ENCODE measurements at places on chromosomes 13 and 19. TPM values are rescaled to one million over a fixed set of nuclear protein-coding genes. Genes with fewer than 3 reads are reported as not detected.

GRCh38 chr19:31339411-31339810, 9.8 kb downstream of the TSHZ3 start:
- no peak for DNase-seq

GRCh38 chr19:6772866-6773322, 386 bp downstream of the VAV1 start:
- no peak for DNase-seq

GRCh38 chr13:74620308-74620707, 486.1 kb upstream of the KLF12 start:
- no peak for DNase-seq

The NCCRP1 gene
- polyA plus RNA-seq, result 3.9 TPM

DNA sequence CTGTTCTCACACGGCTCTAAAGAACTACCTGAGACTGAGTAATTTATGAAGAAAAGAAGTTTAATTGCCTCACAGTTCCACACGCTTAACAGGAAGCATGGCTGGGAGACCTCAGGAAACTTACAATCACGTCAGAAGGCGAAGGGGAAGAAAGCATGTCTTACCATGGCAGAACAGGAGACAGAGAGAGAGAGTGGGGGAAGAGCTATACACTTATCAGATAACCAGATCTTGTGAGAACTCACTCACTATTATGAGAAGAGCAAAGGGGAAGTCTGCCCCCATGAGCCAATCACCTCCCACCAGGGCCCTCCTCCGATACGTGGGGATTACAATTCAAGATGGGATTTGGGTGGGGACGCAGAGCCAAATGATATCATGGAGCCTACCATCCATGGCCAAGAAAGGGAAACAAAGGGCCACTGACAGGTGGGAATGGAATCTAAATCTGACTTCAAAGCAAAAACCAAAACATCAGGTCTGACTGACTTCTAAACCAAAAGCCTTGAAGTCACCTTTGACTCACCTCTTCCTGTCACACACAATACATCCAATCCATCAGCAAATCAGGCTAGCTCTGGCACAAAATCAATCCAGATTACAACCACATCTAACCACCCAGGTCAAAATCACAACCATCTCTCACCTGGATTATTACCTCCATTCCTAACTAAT, 189.7 kb downstream of the ENOX1 start:
- DNase-seq, result no peak

DNA sequence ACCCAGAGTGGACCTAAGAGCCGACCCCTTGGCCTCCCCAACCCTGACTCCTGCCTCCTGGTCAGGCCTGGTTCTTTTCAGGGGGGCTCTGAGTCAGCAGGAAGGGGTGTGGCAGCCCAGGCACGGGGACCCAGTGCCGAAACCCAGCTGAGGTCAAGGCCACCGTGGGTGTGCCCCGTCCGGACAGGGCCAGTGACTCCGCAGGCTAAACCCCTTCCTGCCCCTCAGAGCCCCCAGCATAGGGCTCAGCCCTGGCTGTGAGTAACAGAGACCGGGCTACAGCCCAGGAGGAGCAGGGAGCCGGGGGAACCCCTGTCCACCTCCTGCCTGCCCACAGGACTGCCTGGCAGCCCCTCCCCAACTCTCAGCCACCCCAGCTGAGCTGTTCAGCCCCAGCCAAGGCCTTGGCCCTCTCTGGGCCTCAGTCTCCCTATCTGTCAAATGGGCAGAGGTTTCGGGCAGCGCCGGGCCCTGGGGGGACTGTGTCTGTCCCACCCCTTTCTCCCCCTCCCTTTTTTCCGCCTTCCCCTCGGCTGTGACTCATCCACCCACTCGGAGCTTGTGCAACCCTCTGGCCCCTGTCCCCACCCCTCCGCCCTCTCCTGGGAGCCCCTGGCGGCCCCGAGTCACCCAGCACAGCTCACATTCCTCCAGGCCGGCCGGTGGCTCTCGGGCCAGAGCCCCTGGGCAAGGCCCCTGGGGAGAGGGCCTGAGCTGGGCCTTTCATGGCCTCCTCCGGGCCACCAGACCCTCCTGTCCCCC, 8.6 kb downstream of the ZBTB7A start:
- no peak for DNase-seq

DNA sequence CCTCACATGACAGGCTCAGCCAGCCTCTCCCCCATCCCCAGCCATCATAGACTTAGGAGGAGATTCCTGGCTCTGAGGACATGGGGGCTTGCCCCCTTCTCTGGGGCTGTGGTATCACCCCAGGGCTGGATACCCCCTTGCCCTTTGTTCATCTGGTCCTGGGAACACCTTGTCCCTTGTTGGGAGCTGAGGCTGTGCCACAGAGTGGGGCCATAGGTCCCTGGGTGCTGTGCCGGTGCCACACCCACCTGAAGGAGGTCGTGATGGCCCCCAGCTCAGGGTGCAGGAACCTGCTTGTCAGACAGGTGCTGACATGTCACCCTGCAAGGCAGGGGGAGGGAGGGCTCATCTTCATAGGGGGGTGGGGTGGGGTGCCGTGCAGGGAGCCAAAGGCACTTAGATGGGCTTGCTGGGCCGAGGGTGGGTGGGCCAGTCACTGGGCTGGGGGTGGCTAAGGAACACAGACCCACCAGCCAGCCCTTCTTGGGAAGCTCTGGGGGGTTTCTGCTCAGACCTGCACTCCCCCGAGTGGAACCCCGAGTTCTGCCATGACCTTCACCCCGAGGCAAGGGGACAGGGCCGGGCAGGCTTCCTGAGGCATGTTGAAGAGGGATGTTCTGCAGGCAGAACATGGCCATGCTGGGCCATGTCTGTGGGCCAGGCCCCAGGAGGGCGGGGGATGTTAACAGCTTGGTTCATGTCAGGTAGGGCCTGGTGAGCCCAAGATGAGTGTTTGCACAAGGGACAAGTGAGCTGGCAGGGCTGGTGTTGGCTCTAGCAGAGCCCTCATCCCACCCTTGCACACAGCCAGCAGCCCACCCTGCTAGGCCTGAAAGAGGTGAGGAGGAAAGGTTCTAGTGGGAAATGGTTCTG, 28.0 kb downstream of the TSSK6 start:
- no peak for DNase-seq

DNA sequence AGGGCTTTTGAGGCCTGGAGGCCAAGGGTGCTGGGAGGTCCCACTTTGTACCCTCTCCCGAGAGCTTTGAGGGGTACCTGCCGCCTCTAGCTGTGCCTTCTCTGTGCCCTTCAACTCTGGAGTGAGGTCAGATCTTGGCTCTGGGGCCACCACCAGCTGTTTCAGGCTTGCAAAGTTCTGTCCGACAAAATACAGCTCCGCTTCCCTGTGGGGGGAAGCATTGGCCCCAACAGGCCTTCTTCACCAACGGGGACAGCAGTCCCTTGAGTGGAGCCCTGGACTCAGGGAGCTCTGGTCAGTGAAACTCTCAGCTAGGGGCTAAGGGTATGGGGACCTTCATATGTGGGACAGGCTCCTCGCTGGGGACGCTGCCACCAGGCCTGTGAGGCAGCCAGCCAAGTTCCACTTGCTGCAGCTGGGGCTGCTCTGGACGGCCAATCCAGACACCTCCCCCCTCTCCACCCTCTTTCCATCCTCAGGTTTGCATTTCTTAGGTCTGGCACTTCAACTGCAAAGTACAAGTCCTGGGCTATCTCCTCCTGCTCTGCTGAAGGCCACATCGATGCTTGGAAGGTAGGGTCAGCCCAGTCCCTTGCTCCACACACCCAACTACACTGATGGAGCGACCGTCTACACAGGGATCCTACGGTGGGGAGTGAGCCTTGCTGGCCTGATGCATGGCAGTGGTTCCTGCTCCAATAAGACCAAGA, 46.8 kb downstream of the C13orf46 start:
- DNase-seq, result no peak

DNA sequence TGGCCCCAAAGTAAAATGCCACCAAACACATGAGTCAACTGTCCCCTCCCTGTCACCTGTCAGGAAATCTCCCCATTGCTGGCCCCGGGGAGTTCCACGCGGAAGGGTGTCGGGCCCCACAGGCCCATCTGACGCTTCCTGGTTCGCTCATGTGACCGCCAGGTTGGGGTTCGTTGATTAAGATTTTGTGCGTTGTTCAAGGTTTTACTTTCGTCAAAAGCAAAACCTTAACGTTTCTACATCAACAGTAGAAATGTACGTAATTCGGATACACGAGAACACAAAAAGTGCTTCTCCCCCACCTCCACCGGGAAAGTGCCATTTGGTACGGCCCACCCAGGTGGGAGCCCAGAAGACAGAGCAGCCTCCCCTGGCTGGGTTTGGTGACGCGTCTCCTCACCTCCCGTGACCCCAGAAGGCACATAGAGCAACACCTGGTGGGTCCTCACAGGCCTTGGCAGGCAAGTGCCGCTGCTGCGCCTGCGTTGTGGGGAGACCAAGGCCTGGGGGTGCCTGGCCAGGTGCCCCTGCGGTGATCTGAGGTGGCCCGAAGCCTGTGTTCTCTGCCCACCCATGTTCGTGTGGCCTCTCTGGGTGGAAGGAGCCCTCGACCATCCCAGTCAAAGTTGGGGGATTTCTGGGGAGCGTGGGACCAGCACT, 161.6 kb downstream of the KDM4B start:
- DNase-seq, result no peak

The PPFIA3 gene
- 8.2 TPM for polyA plus RNA-seq

The SHISA7 gene
- polyA plus RNA-seq, result 0.13 TPM
